ENCODE measurements at places on chromosomes 3 and 15.
A peak's percentile ranks its signal among the peaks of the same experiment; 100 is the strongest.

DNA sequence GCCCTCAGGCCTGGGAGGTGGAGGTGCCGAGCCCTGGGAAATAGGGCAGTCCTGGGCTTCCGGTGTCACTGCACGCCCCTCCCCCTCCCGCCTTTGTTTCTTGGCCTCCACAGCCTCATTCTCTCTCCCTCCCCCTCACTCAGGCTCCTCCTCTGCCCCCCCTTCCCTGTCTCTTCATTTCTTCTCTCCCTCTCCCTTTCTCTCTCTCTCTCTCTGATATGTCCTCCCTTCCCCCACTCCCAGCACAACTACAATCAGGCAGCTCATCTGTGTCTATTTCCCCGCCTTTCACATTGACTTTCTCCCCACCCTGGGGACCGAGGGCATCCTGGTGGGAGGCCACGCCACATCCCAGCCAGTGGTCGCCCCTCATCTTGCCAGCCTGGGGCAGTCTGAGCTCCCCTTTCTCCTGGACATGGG, 40.2 kb downstream of the IDH2 start:
- no peak for DNase-seq

DNA sequence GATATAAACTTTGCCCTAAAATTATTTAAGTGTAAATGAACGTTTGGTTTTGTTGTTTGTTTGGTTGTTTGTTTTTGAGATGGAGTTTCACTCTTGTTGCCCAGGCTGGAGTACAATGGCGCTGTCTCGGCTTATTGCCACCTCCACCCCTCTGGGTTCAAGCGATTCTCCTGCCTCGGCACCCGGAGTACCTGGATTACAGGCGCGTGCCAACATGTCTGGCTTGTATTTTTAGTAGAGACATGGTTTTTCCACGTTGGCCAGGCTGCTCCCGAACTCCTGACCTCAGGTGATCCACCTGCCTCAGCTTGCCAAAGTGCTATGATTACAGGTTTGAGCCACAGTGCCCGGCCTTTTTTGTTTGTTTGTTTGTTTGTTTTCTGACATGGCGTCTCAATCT, 87.9 kb upstream of the CHD2 start:
- no peak for DNase-seq

DNA sequence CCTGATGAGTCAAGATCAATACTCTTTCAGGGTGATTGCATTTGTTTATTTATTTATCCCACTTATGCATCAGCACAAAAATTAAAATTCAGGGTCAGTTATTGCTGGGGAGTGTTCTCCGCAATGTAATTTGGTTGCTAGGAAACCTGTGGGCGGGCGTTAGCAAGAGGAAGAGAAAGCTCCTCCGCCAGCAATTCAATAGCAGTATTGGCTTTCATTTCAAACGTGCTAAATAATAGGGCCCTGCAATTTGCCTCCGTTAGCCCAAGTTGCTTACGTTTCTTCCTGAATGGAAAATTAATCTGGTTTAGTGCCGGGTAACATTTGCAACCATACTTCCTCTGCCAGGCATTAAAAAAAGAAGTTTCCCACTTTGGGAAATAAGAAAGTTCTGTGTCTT, 35.5 kb upstream of the PLCL2 start:
- peak; percentile 63 for DNase-seq

DNA sequence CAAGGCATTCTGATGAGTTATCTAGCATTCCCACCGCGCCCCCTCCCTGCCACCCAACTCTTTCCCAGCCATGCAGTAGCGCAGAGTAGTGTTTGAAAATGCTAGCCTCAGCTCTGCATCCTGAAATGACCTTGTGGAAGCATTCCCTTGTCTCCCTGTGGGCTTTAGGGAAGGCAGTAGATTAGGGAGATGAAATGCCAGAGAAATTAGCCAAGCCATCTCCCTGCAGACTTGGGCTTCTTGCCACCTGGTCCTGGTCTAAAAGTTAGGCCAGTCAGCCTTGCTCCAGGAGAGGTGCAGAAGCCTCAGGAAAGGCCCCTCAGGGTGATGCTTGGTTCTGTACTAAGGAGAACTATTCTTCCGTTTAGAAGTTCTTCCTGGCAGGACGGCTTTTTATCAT, 231.2 kb downstream of the CACNA2D3 start:
- no peak for DNase-seq

GRCh38 chr3:194983620-194984019, 287.3 kb downstream of the XXYLT1 start:
- DNase-seq = no peak

- DNase-seq = no peak
Measured at GRCh38 chr3:100789579-100789978, 80.3 kb downstream of the TFG start.

DNA sequence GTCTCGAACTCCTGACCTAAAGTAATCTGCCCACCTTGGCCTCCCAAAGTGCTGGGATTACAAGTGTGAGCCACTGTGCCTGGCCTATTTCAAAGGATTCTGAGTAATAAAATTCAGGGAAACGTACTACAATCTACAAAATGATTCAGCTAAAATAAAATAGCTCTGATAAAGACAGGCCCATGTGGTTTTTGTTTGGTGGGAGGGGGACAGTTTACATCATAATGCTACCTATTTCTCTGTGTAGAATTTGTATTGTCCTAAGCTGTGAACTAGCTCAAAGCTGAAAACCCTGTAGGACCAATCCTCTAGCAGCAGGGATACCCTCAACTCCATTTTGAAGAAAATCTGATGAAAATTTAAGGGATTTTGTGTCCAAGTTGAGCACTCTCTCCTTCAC, 25.8 kb downstream of the CDV3 start:
- DNase-seq = no peak

DNA sequence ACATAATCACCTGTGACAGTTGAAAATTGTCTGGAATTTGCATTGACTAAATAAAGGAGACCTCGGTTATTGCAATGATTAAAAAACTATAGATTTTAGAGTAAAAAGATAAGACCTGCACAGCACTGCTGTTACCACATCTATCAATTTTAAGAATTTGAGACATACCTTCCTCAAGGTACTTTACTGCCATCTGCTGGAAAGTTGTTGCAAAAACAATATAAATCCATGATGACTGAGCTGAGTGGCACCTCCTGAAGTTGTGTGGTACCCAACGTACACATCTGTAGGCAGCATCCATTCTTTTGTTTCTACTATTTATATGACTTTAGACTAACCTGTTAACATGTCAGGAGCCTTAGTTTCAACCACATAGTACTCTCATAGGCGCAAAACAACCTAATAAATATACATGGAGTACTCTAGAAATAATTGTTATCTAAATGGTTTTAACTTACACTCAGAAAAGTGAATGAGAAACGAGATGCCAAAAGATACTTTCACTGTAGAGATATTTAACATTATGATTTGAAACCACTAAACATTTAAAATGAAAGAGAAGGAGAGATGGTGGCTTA, 106.7 kb downstream of the GHSR start:
- peak; percentile 67 for DNase-seq

DNA sequence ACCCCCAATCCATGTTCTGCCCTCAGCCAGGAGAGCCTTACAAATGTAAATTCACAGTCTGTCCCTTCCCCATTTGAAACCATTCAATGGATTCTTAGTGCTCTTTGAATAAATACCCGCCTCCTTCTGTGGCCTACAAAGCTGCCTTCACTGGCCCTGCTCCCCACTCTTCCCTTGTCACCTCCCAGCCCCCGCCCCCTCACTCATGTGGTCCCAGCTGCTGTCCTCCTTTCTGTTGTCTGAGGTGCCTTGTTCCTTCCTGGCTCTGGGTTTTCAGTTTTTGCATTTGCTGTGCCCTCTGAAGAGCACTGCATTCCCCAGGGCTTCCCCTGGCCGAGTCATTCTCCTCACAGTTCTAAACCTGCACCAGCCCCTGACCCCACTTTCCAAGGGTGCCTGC, 3.2 kb downstream of the EFCAB12 start:
- DNase-seq = no peak

DNA sequence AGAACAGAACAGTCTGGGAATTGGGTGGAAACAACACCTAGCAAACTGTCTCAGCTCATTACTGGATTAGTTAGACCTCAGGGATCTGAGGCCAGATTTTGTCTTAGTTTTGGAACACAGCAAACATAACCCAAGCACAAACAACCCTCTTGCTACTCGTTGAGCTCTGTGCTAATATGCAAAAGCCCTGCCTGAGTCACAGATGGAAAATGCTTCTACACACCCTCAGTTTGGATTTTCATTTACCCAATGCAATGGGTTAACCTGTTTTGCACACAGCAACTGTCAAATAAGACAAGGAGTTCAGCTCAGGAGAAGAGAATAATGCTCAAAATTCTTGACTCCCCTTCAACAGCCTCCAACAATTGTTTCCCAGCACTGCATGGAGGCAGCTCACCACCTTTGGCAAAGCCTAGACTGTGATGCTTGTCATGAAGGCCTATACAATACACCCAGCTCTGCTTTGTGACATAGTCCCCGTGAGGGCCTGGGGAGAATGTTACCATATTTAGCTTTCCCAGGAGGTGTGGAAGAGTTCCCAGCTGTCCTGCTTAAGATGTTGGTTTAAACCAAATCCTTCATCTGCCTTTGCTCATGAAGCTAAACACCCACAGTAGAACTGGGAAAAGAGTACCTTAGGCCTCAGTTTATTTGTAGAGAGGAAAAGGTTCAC, 68.9 kb upstream of the MNS1 start:
- DNase-seq = no peak

DNA sequence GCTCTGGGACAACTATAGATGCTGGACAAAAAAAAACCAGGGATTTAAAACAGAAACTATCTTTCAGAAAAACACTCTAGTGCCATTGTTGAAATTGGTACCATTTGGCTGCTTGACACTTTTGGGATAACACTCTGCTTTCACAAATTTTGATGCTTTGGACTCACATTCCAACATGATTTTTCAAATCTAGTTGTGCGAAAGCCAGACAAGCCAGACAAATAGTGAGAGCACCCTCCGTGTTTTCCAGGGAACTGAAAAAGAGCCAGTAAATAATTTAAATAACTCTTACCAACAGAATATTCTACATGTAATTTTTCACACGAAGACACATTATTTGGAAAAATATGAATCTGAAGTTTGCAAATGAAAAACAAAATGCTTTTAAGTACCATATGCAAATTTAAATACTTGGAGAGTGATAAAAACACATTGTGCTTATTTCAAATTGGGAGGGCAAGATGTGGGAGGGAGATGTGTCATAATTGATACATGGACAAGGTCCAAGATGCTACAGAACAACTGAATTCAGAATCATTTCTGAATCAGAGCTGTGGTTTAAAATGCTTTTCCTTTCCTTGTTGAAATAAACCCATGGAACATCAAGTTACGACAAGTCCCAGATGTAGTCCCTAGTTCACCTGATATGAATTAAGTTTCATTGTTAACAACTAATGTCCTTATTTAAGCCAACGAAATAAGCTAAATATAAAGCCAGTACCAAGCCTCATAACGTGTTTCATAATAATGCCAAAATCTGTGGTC, 144.2 kb upstream of the SOX2 start:
- no peak for DNase-seq

- no peak for DNase-seq
Measured at GRCh38 chr15:81385721-81386076, 11.7 kb upstream of the TMC3 start.

GRCh38 chr3:175186511-175186910, 327.4 kb downstream of the NAALADL2 start:
- no peak for DNase-seq

GRCh38 chr15:60091157-60091556, 87.0 kb downstream of the FOXB1 start:
- DNase-seq = no peak

- DNase-seq = no peak
Measured at GRCh38 chr15:33311312-33311971, 675 bp downstream of the RYR3 start.

DNA sequence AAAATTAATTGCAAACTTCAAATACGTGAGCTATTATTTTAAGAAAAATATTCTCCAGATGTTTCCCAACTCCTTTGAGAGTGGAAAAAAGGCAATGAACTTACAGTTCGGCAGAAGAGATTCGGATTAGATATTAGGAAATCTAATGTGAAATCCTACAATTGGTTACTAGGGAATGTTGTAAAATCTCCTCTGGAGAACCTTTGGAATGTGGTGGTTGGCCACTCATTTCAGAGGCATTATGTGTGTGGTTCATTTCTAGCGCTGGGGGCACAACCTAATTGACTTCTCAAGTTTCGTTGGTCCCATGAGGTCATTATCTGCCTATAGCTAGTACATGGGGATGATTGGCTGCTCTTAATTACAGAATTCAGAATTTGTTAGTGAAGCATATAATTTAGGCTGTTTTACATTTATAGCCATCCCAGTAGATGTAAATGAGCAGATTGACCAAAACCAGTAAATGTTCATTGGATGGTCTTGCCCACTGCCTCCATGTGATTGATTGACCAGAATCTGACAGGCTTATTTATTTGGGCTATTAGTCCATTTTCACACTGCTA, 34.6 kb upstream of the CMSS1 start:
- no peak for DNase-seq

DNA sequence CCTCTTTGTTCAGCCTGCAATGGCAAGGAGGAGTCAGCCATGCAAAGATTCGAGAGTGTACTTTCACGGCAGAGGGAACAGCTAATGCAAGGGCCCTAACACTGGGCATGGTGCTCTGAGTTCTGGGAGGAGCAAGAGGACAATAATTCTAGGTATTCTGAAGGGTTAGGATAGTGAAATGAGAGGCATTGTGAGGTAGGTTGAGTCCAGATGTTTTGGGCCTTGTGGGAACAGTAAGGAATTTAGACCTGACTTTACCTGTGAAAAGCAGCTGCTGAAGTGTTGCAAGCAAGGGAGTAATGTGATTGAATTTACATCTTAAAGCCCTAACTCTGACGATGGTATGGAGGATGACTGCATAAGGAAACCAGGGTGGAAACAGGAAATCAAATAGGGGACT, 211.6 kb downstream of the CNTN3 start:
- no peak for DNase-seq

DNA sequence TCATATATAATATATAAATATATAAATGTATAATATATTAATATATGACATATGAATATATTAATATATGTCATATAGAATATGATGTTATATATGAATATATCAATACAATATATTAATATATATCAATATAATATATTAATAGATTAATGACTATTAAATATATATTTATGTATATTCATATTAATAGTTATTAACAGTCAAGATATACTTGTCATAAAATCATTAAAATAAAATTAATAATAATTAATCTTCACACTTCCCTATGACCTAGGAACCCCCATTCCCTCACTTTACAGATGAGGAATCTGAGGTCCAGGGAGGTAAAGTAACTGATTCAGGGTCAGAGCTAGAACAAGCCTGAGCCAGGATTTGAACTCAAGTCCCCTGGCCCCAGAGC, 70.6 kb upstream of the SLC6A11 start:
- DNase-seq = no peak

GRCh38 chr15:42577514-42578031, 2.2 kb downstream of the STARD9 start:
- DNase-seq = no peak

- no peak for DNase-seq
Measured at GRCh38 chr3:55297245-55297644, 189.9 kb downstream of the WNT5A start.
